ENCODE measurements at places on chromosomes 11 and 22.

DNA sequence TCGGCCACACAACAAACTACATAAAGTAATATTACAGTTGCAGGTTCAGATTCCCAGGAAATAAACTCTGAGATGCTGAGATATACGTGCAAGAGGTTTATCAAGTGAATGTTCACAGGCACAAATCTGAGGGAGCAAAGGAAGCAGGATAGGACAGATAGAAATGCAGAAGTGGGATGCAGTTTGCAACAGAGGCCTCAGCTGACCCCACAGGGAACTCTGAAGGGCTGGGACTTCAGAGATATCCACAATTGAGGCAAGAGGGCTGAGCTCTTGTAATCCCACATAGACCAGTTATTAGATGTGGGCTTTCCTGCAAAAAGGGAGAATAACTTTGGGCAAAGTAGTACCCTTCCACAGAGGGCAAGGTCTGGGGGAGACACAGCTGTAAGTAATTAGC lies 25.4 kb upstream of the ARHGAP20 start:
- DNase-seq: peak; percentile 17

- peak; percentile 61 for DNase-seq
Observed at GRCh38 chr22:20013382-20013871, 3.2 kb downstream of the ARVCF start.

DNA sequence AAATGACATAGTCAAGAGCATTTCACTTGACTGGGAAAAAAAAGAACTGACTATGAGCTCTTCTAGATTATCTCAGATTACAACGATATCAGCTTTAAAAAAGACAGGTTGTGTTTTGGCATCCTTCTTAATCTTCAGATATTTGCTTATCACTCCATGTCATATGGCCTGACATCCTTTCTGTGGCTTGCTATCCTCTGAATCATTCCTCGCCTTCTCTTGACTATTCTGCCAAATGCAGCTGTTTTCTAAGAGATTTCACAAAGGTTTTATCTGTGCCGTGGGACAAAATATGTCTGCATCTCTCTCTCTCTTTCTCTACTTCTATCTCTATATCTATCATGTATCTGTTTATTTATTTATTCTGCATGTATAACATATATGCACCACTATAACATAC lies 746.1 kb downstream of the CNTN5 start:
- no peak for DNase-seq

DNA sequence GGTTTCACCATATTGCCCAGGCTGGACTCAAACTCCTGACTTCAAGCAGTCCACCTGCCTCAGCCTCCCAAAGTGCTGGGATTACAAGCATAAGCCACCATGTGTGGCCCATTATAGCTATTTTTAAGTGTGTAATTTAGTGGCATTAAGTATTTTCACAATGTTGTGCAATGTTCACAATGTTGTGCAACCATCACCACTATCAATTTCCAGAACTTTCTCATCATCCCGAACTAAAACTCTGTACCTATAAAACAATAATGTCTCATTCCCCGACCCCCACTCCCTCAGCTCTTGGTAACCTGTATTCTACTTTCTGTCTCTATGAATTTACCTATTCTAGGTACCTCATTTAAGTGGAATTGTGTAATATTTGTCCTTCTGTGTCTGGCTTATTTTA lies 7.5 kb downstream of the CFAP68 start:
- no peak for DNase-seq

GRCh38 chr22:40348025-40348658 lies 1.8 kb downstream of the ADSL start:
- peak; percentile 64 for DNase-seq

DNA sequence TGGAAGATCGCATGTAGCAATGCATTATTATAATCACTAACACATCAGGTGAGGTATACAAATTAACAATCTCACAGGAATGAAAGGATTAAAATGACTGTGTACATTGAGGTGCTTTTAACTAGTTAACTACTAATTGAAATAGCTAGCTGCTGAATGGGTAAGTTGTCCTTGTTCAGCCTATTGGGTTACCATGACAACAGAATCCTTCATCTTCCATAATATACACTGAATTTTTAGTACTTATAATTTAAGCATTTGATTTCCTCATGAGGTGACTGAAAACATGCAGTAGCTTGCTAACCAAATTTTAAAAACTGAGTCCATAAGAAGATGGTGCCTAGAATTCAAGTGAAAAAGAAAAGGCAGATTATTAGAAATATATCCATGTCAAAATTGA lies 347.9 kb downstream of the FAT3 start:
- DNase-seq: no peak

- DNase-seq: peak; percentile 13
Observed at GRCh38 chr11:102305352-102306047, 11.8 kb upstream of the BIRC3 start.

DNA sequence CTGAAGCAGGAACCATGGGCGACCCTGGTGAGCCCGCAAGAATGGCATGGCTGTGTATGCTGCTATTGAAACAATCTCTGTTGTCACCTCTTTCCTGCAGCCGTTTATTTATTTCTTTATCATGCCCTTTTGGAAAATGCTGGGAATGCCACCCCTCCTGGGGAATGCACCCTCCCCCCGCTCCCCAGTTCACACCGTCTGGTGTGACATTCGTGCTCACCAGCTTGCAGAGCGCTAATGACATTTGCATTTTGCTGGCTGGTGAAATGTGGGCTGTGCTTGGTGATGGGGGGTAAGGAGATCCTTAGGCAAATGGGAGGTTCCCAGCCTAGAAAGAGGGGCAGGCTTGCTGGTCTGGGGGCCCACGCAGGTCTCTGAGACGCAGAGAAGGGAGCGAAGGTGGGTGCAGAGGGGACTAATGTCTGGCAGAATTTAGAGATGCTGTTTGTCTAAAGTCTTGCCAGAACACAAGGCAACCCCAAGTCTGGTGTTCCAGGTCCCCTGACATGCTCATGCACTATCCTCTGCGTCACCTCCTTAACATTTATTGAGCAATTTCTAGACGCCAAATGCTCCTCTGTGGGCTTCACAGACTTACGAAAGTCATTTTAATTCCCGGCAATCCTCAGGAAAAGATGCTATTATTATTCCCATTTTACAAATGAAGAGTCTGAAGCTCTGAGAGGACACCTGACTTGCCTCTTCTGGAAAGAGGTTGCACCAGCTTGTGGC lies 91.7 kb downstream of the TP53I11 start:
- DNase-seq: peak; percentile 33

- no peak for DNase-seq
Observed at GRCh38 chr11:132456751-132457328, 1075.5 kb downstream of the OPCML start.

DNA sequence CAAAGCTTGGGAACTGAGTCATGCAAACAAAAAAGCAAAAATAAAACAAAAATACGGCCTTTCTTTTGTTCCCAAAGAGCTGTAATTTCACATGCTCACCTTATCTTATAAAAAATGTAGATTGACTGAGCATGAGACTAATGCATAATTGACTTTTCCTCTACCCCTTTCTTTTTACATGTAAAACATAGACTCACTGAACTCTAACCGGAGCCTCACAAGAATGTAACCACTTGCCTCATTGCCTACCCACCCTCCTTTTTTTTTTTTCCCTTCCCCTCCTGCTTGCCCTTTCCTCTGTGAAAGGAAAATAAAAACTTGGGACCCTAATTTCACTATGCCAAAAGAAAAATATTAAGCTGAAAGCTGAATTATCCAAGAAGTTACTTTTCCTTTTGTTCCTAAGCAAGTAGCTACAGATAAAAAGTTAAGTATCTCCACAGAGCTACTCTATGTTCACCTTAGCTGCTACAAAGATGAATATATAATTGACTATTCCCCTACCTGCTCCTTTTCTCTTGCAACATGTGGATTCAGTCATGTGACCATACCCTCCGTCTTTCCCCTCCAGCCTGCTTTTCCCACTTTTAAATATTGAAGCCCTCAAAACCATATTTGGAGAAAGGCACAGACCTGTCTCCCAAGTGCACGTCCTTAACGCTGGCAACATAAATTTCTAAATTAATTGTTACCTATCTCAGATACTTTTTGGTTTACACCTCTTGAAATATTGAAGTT lies 39.6 kb upstream of the WEE1 start:
- no peak for DNase-seq

- no peak for DNase-seq
Observed at GRCh38 chr22:19654338-19654987, 59.8 kb upstream of the SEPTIN5 start.

GRCh38 chr11:101835506-101836063 lies 79.2 kb upstream of the CEP126 start:
- no peak for DNase-seq

DNA sequence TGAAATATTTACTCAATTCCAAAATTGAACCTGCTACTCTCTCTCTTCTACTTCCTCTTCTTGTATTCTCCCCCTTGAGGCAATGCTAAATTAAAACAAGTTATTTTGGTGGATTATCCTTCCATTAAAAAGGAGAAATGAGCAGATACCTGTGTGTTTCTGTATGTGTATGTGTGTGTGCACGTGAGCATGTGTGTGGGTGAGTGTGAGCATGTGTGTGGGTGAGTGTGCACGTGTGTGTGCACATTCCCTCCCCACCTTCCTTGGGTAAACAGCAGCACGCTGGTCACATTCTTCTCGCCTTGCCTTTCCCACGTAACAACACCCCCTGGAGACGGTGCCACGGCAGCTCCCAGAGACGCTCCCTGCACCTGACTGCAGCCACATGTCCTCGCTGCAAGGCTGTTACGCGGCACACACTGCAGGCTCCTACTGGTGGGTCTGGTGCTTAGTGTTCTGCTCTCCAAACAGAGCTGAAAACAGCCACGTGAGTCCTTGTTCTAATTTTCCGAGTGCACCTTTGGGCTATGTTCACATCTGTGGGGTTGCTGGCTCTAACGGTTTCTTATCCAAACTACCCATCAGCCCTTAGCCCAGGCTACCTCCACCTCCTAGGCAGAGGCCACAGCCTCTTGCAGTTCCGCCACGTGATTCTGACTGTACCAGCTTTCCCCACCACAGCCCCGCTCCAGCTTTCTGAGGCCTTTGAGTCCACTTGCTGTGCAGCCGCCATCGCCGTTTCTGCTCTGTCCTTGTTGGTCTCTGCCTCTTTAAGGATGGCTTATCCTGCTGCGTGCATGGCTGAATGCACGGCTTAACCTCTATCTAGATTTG lies 123.4 kb downstream of the CTTN start:
- DNase-seq: no peak

DNA sequence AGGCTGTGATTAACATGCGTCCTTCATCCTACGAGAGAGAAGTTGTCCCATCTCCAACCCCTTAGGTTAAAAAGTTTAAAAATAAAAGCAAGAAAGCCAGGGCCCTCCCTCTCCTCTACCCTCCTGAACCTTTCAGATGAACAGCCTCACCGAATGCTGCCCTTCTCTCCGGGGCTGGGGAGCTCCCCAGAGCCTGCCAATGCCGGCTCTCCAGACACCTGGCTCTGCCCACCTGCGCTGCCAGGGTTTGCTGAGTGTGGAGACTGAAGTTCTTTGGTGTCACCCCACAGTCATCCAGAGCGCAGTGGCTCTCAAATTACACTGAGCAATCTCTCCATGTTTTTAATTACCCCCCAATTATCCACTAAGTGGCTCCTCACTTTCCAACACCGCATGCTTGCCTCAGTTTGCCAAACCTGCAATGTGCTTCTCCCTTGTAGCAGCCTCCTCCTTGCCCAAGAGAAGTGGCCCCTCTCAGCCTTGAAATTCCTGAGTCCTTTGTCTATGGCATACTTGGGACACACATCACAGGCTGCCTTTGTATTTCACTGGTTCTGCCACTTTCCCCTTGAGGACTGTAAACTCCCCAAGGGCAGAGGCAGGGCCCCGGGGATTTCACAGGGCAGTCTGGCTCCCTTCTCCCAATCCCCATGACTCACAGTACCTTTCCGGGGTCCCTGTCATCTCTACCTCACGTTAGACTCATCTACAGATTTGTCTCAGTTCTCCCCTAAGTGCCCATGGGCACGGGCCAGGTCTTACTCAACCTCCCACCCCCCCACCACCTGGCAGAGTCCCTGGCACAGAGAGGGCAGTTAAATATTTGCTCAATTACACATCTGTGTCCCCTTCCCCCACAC lies 2.0 kb downstream of the MYH9 start:
- DNase-seq: peak; percentile 91

DNA sequence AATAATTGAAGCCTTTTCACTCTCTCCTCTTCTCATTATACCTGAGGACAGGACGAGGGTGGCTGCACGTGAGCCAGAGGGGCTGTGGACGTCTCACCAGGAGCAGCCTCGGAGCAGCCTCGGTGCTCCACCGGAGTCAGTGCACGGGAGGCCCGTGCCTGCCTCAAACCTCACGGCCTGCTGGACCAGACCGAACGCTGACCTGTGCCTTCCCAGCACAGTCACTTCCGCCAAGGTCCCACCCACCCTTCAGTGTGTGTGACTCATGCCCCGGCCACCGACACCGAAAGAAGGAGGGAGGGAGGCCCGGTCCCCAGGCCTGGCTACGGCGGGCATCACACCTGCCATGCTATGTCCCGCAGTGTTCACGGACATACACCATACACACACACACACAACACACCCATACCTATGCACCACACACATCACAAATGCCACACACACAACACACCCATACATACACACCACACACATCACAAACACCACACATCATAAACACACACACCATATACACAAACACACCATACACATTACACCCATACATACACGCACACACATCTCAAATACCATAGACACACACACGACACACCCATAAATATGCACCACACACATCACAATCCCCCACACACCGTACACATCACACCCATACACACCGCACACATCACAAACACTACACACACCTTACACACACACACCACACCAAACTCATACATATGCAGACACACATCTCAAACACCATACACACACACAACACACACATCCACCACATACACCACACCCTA lies 1506.5 kb downstream of the TBC1D22A start:
- DNase-seq: no peak

GRCh38 chr11:76076749-76077148 lies 129.6 kb downstream of the WNT11 start:
- no peak for DNase-seq

DNA sequence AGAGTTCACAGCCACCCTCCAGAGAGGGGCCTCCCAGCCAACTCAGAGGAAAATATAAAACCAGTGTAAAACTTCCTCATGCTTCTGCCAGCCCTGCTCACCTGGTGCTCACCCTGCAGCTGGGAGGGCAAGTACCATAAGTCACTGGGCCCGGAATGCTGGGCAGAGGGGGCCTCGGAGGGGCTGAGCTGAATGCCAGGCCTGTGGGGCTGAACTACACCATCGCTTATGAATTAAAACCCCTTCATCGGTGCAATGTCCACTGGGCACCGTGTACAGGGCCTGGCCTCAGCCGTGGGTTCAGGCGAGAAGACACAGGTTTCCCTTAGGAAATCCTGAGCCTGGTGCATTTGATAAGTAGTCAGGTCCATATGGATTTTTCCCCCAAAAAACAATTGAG lies 828.6 kb downstream of the TBC1D22A start:
- DNase-seq: no peak

- DNase-seq: peak; percentile 77
Observed at GRCh38 chr22:46734830-46735453, 3.1 kb downstream of the CERK start.

- DNase-seq: no peak
Observed at GRCh38 chr11:61983419-61983818, 16.0 kb upstream of the FTH1 start.

DNA sequence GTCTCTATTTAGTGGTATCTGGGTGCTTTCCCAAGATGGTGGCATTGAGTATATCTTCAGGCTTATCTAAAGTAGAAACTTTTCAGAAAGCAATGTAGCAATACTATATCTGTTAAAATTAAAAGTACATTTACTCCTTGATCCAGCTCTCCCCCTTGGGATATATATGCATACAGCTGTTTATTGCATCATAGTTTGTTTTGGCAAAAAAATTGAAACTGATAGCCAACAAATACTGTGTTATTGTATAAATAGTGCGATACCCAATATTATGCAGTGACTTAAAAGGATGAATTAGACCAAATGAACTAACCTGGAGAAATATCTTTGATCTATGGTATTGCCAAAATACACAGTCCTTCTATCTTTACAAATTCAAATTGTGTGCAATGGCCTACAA lies 8.4 kb upstream of the OR10A3 start:
- DNase-seq: no peak
